ENCODE measurements at places on chromosomes 11 and 22. TPM values are rescaled to one million over a fixed set of nuclear protein-coding genes. Genes with fewer than 3 reads are reported as not detected.

SGSM1 gene
- total RNA-seq, result 0.12 TPM

DNA sequence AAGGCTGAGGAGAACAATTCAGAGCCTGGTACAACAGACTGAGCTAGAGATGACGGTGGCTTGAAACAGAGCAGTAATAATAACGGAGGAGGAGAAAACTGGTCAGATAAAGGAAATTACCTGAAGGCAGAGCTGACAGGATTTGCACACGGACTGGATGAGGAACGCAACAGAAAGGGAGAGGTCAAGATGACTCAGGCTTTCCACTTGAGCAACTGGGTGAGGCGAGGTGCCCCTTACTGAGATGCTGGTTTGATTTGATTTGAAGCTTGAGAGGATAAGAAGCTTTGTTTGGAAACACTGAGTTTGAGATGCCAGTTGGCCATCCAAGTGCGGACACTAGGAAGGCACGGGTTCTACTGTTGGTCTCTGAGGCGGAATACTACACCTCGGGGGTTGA lies 35.4 kb upstream of the NRIP3 start:
- no peak for DNase-seq

- DNase-seq, result no peak
These were observed 118.1 kb downstream of the MPPED1 start for GRCh38 chr22:43529934-43530333.

PIK3IP1 gene
- total RNA-seq, result 8.4 TPM

CCDC116 gene
- 0.53 TPM for total RNA-seq

DNA sequence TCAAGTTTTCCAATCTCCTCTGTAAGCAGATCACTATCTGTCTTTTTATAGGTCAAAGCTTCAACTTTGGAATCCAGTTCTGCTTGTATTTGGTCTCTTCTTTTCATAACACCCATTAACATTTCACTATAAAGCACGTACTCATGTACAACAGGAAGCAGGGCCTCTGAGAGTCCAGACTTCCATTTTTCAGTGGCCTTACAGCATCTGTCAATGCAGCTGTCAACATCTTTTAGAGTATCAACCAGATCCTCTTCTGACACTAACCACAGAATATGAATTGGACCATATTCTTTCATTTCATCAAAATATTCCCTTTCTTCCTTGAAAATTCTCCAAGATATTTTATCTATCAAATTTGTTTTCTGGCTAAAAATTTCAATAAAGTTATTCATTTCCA lies 24.7 kb upstream of the SLN start:
- DNase-seq, result no peak

BCO2 gene
- total RNA-seq, result 1.9 TPM

All from endothelial cell of umbilical vein (primary cell).